ENCODE measurements at places on chromosomes 11 and 22.

DNA sequence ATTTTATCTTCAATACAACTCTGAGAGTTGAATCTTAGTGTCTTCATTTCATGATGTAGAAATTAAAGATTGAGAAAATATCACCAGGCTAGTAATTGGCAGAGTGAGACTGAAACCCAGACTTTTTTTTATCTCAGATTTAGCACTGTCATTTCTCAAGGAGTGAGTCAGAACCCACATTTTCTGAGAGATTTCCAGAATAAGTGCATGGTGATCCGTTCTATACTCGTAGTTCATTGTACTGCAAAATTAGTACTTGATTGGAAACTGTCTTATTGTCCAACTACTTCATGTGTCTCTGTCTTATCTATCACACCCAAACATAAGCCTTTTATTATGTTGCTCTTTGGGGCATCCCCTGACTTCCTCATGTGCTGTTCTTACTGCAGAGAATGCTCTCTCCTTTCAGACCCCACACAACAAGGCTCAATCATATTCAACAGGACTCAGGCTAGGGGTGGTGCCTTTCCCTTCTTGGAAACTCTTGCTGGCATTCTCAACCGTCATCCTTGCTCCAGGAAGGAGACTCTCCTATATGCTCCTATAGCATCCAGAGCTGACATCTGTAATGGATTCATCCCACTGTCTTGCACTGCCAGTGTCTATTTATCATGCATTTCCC is 76.7 kb upstream of the BLID start:
- DNase-seq = no peak

DNA sequence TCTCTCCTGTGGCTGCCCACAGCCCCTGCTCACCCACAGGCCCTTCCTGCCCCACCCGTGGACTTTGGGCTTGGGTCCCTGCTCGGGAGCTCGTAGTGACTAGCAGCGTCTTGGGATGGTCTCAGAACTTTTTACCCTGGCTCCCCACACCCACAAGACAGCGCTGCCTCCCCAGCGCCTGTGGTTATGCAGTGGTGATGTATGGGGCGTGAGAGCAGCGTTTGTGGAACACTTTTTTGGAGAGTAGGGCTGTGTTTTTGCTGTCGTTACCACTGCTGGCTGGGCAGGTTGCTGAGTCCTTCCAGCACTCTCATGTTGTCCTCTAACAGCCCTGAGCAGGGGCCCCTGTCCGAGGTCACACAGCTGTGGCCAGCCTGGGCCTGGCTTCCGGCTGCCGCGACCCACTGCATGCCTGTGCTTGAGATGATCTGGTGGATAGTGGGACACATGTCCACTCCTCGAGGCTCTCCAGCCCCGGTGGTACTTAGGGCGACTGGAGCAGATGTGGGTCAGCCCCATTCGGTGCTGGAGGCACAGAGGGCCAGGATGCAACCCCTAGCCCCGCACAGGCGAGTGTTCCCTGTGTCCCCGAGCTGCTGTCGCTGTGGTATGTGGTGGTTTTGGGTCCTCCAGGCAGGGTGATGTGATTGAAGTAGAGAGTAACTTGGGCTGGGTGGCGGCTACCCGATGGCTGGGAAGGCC is 7.1 kb upstream of the GRAMD4 start:
- no peak for DNase-seq

DNA sequence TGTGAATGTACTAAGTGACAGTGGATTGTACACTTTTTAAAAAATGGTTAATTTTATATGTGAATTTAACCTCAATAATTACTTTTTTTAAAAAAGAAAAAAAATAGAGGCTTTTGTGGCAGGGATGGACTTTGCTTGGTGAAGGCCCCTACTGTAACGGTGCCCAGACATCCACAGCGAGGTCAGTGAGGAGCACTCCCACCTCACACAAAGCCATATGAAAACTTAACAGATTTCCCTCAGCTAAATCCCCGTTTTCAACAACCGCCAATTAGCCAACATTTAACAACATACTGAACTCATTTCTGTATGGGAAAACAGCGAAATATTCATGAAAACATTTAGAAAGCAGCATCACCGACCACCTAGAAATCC is 642 bp upstream of the C11orf58 start:
- DNase-seq = no peak

DNA sequence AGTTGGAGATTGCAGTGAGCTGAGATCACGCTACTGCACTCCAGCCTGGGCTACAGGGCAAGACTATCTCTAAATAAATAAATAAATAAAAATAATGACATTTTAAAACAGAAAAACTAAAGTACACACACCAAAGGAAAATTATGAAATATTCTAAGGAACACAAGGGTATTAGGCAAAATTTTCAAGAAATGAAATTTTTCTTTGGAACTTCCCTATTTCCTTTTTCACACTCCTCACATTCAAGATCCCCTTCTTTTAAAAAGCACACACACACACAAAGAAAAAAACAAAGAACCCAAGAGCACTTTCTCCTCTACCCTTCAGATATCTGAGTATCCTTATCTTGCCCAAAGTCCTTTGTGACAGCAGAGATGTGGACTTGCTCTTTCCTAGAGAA is 92.8 kb downstream of the CCDC73 start:
- no peak for DNase-seq

DNA sequence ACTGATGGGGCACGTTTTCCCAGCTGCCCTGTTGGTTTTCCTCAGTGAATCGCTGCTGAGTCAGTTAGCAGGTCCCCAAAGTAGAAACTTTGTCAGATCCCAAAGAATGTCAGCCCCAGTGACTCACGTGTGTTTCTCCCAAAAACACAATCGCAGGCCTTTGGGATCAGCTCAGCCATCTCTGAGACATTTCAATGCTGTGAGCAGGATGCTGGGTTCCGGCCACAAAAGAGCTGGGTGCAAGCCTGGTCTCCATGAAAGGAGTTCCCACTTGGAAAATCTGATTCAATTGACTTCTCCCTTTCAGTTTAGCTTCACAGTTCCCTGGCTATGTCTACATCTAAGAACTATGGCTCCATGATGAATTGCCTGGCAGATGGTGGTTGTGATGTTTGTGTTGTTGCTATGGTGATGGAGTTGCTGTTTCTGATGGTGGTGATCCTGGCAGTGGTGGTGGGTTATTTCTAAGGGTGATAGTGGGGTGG is 28.0 kb downstream of the MYEOV start:
- DNase-seq = no peak

- DNase-seq = no peak
These were observed 23.9 kb upstream of the MICAL2 start for GRCh38 chr11:12086271-12087074.

DNA sequence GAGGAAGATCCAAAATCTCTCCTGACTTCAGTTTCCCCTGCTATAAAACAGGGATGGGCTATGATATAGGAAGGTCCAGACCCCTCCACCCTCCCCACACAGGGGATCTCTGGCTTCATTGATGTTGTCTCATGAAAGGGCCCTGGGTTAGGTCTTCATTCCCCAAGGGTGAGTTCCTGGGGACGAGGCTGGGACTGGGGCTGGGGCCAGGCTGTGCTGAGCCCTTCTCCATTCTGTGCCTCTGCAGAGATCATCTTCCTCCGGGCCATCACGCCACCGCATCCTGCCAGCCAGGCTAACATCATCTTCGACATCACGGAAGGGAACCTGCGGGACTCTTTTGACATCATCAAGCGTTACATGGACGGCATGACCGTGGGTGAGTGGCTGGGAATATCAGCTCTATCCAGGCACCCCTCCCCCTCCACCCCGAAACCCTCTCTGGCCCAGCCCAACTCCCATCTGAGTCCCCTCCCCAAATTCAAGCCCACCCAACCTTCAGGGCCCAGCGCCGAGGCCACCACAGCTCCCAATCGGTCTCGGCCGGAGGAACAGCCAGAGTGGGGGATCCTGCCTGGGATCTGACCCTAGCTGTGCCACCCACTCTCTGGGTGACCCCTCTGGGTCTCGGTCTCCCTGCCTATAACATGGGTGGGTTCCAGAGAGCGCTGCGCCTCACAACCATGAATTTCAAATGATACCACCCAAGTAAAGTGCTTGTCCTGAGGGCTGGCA is 74.2 kb downstream of the FBLN1 start:
- DNase-seq = no peak

- DNase-seq = no peak
These were observed 24.5 kb downstream of the BID start for GRCh38 chr22:17749605-17750395.
